Activated CD4-positive, alpha-beta T cell treated with anti-CD3 and anti-CD28 coated beads for 36 hours (primary cell): ENCODE measurements at places on chromosomes 1 and 21.
A peak's percentile ranks its signal among the peaks of the same experiment; 100 is the strongest.

GRCh38 chr1:156194300-156194652 lies 372 bp downstream of the SLC25A44 start:
- DNase-seq: peak; percentile 41
- peak overlapping the region; percentile 97 for H3K27ac ChIP-seq
- peaks cover 43% of the 10 kb centered on the region for H3K4me1 ChIP-seq
- H3K27me3 ChIP-seq: no peaks in the 10 kb centered on the region
- H3K36me3 ChIP-seq: peaks cover 48% of the 10 kb centered on the region
- peak overlapping the region; percentile 100 for H3K4me3 ChIP-seq

DNA sequence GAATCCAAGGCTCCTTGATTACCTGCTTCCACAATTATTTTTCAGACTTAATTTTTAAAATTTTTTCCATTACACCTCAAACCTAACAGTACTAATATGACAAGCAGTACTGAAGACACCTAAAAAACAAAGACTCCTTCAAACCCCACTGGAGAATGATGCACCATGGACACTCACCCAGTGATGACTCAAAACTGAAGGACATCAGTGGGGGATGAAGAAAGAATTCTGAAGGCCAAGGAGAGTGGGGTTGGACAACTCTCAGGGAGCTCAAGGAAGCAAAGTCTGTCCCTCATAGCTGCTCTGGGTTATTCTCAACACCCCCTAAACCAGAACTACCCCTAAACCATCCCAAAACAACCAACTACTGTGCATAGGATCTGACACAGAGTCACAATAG lies 2.4 kb upstream of the ARHGAP29 start:
- no peaks in the 10 kb centered on the region for H3K36me3 ChIP-seq
- H3K4me3 ChIP-seq: no peak overlapping the region
- DNase-seq: no peak
- peaks cover 13% of the 10 kb centered on the region for H3K4me1 ChIP-seq
- no peak overlapping the region for H3K27ac ChIP-seq
- peaks cover 75% of the 10 kb centered on the region for H3K27me3 ChIP-seq

DNA sequence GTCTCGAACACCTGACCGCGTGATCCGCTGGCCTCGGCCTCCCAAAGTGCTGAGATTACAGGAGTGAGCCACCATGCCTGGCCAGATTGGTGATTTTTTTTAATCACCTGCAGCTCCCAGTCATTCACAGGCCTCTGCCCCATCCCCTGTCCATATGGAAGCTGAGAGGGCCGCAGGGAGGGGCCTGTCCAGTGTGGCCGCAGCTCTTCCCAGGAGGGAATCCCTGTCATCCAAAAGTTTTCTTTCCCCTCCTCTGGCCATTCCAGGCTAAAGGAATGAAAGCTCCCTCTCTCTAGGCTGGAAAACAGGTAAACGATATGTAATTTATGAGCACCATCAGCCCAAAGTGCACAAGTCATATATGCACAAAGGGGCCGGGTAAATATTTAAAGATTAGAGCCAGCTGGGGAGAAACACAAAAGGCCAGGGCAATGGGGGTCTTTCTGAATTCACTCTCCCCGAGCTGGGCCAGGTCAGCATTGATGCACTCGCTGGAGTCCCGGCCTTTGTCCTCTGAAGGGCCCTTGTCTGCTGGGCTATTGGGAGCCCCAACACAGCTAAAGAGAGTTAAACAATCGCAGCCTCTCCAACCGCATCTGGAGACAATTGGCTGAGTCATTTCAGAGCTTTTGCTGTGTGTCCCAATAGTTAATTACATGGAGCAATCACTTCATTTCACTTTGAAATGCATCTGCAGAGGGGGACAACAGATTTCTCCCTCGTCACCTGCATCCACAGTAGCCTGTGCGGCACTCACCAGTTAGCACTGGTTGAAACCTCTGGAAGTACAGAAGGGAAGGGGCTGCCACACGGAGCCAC lies 3.8 kb upstream of the HES3 start:
- H3K36me3 ChIP-seq: no peaks in the 10 kb centered on the region
- H3K27me3 ChIP-seq: peaks cover 37% of the 10 kb centered on the region
- no peak overlapping the region for H3K27ac ChIP-seq
- DNase-seq: no peak
- no peak overlapping the region for H3K4me3 ChIP-seq

GRCh38 chr1:202151045-202151444 lies 6.5 kb upstream of the ARL8A start:
- H3K4me1 ChIP-seq: peaks cover 22% of the 10 kb centered on the region
- H3K36me3 ChIP-seq: peaks cover 71% of the 10 kb centered on the region
- H3K27ac ChIP-seq: no peak overlapping the region
- no peaks in the 10 kb centered on the region for H3K27me3 ChIP-seq
- no peak for DNase-seq
- no peak overlapping the region for H3K4me3 ChIP-seq

DNA sequence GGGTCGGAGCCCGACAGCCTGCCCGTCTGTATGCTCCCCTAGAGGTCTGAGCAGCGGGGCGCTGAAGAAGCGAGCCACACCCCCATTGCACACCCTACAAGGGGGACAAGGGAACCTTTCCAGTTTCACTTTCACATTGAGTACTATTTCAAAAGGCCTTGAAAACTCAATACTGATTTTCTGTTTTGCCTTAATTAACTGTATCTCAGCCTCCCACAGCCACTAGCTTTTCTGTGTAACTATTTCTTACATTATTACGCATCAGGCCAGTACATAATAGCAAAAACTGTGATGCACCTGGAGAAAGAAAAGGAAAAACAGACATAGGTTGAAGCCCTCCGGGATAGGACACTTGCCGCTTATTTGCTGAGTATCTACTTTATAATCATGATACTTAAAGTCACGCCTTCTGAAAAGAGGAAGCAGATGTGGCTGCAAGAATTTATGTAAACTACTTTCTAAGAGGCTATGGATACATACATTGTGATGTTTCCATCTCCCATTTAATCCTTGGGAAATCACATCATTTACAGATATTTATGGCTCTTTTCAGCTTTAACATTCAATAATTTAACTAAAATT lies 1719.5 kb downstream of the MRPL39 start:
- H3K36me3 ChIP-seq: no peaks in the 10 kb centered on the region
- H3K27ac ChIP-seq: no peak overlapping the region
- peak overlapping the region; percentile 39 for H3K4me3 ChIP-seq
- H3K27me3 ChIP-seq: no peaks in the 10 kb centered on the region
- no peaks in the 10 kb centered on the region for H3K4me1 ChIP-seq

DNA sequence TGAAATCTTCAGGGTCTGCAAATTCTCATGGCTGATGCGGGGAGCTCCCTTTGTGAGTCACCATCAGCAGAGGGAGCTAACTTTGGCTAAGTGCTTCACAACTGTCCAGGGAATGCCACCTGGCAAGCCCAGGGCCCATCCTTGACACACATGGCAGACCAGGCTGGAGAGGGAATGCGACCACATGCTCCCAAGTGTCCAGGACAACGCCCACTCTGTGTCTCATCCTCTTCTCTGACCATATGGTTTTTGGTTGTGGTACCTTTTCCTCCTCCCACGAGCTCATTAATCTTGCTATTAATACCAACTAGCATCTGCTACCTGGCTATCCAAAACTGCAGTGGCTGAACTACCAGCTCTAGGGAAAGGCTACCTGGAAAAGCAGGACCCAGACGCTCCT lies 37.1 kb upstream of the CLSTN1 start:
- H3K4me1 ChIP-seq: peaks cover 10% of the 10 kb centered on the region
- H3K27me3 ChIP-seq: no peaks in the 10 kb centered on the region
- H3K4me3 ChIP-seq: no peak overlapping the region
- no peak overlapping the region for H3K27ac ChIP-seq

DNA sequence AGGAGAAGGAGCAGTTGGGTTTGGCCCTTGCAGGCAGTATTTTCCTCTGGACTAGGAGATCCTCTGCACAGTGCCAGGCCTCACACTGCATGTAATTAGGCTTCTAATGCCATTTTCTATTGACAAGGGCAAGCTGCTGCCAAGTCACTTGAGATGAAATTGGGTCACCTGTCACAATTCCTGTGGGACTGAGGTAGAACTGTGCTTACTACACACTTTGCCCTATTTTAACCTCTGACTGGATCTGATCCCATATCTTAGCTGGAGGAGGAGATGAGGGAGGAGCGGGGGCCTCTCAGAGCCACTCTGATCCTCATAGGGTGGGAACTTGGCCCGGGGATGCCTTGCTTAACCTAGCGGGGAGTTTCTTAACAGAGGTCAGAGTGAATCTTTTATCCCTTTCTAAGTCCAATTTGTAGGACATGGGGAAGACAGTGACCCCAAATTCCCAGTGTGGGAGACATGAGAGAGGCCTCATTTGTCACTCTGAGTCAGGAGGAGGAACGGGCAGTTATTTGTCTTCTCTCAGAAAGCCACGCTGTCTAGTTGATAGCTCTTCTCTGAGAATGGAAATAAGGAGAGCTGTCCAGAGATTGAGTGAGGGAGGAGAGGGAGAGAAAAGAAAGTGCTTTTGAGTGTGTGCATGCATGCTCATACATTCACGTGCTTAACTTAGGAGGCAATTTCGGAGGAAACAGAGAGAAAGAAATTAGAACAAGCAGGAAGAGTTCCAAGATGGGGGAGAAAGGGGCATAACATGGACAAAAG lies 121.3 kb downstream of the CACNA1E start:
- H3K27ac ChIP-seq: no peak overlapping the region
- peaks cover 19% of the 10 kb centered on the region for H3K27me3 ChIP-seq
- H3K36me3 ChIP-seq: no peaks in the 10 kb centered on the region
- no peak for DNase-seq
- H3K4me1 ChIP-seq: no peaks in the 10 kb centered on the region
- H3K4me3 ChIP-seq: no peak overlapping the region

DNA sequence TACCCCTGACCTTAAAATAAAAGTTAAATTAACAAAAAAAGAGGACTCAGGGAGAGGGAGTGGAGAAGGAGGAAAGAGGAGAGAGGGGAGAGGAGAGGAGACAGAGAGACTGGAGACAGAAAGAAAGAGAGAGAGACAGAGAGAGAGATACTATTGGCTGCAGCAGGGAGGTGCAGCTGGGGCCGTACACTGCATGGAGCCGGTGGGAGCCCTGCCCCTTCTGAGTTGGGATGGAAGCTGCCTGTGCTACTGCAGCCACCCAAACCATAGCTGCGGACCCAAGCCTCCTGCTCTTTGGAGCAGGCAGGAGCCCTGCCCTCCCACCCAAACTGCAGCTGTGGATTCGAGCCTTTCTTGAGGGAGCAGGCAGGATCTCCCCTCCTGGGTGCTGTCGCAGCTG lies 32.7 kb upstream of the HP1BP3 start:
- no peak overlapping the region for H3K27ac ChIP-seq
- peaks cover 7% of the 10 kb centered on the region for H3K36me3 ChIP-seq
- H3K4me3 ChIP-seq: no peak overlapping the region

DNA sequence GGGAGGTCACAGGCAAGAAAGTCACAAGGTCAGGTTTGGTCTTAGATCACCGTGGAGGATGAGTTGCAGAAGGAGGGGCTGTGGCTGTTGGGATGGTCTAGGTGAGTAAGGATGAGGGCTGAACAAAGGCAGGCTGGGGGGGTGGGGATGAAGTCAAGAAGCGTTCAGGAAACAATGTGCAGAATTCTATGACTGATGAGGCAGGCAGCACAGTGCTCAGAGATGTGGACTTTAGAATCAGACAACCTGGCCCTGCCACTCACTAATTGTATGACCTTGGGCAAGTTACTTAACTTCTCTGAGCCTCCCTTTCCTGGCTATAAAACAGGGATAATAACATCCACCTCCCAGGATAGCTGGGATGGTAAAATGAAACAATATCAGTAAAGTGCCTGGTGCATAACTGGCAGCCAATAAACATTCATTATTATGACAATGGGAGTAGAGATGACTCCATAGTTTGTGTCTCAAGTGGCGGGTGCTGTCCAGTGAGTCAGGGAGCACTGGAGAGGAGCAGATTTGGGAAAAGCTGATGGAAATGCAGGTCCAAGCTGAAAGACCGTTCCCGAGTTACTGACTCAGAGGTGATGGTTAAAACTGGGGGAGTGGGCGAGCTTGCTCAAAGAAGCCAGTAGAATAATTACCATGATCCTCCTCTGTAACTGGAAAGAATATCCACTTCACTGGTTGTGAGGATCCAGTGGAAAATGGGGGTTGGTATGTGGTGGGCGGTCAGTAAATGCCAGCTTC lies 2.1 kb downstream of the TIE1 start:
- no peak for DNase-seq
- H3K4me1 ChIP-seq: no peaks in the 10 kb centered on the region
- no peaks in the 10 kb centered on the region for H3K27me3 ChIP-seq
- H3K4me3 ChIP-seq: no peak overlapping the region

GRCh38 chr1:53326088-53326597 lies 1.7 kb downstream of the LRP8 start:
- peaks cover 46% of the 10 kb centered on the region for H3K36me3 ChIP-seq
- DNase-seq: peak; percentile 98
- H3K4me1 ChIP-seq: peaks cover 19% of the 10 kb centered on the region
- peak overlapping the region; percentile 93 for H3K27ac ChIP-seq
- peak overlapping the region; percentile 92 for H3K4me3 ChIP-seq

GRCh38 chr1:230220478-230220877 lies 153.4 kb downstream of the GALNT2 start:
- no peaks in the 10 kb centered on the region for H3K27me3 ChIP-seq
- no peak overlapping the region for H3K4me3 ChIP-seq
- peaks cover 10% of the 10 kb centered on the region for H3K36me3 ChIP-seq
- peaks cover 2% of the 10 kb centered on the region for H3K4me1 ChIP-seq
- DNase-seq: no peak

GRCh38 chr1:37846647-37847339 lies 12.6 kb downstream of the MTF1 start:
- DNase-seq: peak; percentile 22
- no peaks in the 10 kb centered on the region for H3K27me3 ChIP-seq
- peak overlapping the region; percentile 86 for H3K27ac ChIP-seq
- H3K36me3 ChIP-seq: peaks cover 20% of the 10 kb centered on the region

GRCh38 chr1:30887485-30888315 lies 20.9 kb downstream of the SDC3 start:
- DNase-seq: no peak
- H3K36me3 ChIP-seq: no peaks in the 10 kb centered on the region
- no peak overlapping the region for H3K4me3 ChIP-seq
- no peaks in the 10 kb centered on the region for H3K4me1 ChIP-seq

DNA sequence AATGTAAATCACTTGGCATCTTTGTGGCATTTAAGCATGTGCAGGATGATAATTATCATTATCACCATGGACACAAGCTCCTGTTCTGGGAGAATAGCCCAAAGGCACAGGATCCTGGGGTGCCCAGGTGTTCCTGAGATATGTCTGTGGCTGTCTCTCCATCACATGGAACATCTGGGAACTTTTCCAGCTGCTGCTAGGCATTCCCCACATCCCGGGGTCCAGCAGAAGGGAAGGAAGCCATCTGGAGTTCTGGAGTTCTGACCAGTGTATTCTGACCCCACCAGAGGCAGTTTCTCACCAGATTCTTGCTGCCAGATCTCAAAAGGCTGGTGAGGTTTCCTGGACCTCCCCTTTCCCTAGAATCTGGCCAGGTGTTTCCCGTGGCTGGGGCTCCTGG lies 259.7 kb upstream of the VAMP3 start:
- peaks cover 8% of the 10 kb centered on the region for H3K27me3 ChIP-seq
- H3K4me1 ChIP-seq: no peaks in the 10 kb centered on the region
- no peaks in the 10 kb centered on the region for H3K36me3 ChIP-seq
- DNase-seq: no peak
- no peak overlapping the region for H3K4me3 ChIP-seq
